ENCODE measurements at places on chromosomes 11 and 22.

GRCh38 chr11:40722179-40722795 lies 737.2 kb downstream of the LRRC4C start:
- DNase-seq: no peak

DNA sequence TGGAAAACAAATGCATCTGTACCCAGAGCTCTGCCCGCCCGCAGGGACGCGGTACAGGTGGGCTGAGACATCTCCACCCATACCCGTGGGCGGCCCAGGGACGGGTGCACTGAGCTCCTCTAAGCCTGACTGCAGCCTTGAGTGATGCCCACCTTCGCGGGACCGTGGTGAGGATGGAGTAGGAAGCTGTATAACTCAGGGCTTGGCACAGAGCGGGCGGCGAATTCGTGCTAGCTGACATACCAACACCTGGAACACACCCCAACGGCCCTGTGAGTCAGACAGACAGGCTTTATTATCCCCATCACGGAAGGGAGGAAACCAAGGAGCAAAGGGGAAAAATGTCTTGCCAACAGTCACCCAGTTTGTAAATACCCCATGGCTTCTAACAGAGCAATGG lies 61.9 kb downstream of the SMCO4 start:
- DNase-seq: no peak

- DNase-seq: no peak
Measured at GRCh38 chr11:44731685-44732430, 5.1 kb downstream of the TSPAN18 start.

DNA sequence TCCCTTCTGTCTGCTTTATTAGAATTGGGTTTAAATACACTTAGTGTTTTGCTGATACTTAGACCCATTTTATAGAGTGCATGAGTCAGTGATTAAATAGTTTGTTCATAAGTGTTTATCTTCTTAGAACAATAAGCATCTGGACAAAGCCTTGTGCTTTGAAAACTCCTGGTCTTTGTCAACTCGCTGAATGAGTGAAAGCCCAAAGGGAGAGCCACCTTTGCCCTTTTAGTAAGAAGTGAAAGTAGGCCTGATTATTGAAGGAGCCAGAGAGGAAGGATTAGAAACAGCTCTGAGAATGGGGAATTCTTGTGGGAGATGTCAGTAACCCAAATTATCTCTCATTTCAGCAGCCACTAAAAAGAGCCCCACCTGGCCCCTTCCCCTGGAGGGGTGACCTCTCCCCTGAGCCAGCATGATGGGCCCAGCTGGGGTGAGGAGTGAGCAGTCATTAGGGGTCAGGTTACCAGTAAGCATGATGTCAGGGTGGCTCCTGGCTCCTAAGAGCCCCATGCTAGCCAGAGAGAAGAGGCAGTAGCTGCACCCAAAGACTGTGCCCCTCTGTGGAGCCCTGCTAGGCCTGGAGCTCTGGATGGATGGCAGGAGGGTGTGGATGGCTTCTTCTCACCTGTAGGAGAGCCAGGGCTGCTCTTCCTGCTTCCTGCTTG lies 125.1 kb upstream of the E2F8 start:
- DNase-seq: no peak

DNA sequence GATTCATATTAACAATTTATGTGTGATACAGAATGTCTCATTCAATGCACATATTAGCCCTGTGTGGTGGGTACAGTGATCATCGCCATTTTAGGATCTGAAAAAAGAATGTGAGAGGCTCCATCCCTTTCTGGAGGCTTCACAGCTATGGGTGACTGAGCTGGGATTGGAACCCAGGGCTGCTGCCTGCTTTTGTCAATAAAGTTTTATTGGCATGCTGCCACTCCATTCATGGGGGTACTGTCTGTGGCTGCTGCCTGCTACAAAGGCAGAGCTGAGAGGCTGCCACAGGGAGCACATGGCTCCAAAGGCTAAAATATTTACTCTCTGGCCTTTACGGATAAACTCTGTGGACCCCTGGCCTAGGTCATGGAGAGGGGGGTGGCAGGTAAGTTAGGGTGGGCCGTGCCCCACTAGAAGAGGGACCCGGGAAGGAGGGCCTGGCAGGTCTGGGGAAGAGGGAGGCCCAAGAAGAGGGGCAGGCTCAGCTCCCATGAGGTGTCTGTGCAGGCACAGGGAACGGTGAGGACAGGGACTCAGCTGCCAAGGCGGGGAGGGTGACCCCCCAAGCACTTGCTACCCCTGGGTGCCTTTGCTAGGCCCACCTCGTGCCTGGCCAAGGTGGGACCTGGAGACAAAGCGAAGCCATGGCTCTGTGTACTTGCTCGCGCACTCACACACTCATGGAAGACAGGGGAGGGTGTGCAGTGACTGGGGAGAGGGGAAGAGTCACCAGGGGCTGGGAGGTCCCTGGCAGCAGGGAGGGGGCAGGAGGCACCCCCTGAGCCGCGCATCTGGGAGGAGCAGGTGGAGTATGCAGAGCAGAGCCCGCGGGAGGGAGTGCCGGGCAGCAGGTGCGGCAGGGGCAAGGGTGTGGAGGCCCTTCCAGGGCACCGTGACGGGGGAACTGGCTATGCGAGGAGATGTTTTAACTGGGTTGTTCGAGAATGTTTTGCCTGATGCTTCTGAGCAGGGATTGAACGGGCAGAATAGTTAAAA lies 335.3 kb downstream of the CTTN start:
- no peak for DNase-seq

DNA sequence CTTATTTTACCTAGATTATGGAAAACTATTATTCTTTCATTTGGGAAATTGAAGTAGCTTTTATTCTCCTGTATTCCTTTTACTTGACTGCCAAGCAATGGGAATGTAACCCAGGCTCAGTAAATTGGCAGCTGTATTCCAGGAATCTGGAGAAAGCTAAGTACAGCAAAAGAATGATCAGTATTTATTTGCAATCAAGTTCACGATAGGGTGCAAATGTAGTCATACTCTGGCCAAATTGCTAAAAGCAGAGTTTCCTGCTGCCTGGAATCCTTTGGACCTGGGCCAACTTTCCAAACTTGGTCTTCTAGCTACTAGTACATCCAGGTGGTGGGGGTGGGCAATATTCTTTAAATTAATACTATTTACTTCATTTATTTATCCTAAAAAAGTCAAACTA lies 286.0 kb upstream of the CTSC start:
- no peak for DNase-seq

All from midbrain (tissue), 1 donor.